A549 treated with dexamethasone at 1 μM for 4 hours (cell line): ENCODE measurements at places on chromosomes 2 and 18. TPM values are rescaled to one million over a fixed set of nuclear protein-coding genes. Genes with fewer than 3 reads are reported as not detected.

GPR35 gene
- 0.32 to 0.83 TPM (median 0.68 TPM) in 5 replicates for total RNA-seq

GMPPA gene
- 33.1 to 38.9 TPM (median 37.2 TPM) in 5 replicates for total RNA-seq

GPBAR1 gene
- 0.17 to 0.59 TPM (median 0.49 TPM) in 5 replicates for total RNA-seq

CFAP65 gene
- 0.21 to 0.27 TPM (median 0.22 TPM) in 5 replicates for total RNA-seq

MALT1 gene
- 7.7 to 10.8 TPM (median 9.5 TPM) in 5 replicates for total RNA-seq
